ENCODE measurements at places on chromosomes 16 and 17. TPM values are rescaled to one million over a fixed set of nuclear protein-coding genes. Genes with fewer than 3 reads are reported as not detected.

The KRTAP4-6 gene
- total RNA-seq = not detected

The VTN gene
- total RNA-seq = 21.8 TPM

The PTX4 gene
- 0.14 TPM for total RNA-seq

The TPSD1 gene
- total RNA-seq = not detected

The PRPF8 gene
- total RNA-seq = 264 TPM

Data from A549 treated with ZK216348 at 1 μM for 4 hours (cell line).